ENCODE measurements at places on chromosomes 3 and 15.

GRCh38 chr15:62740141-62741004 lies 302.2 kb upstream of the TPM1 start:
- no peak for DNase-seq

DNA sequence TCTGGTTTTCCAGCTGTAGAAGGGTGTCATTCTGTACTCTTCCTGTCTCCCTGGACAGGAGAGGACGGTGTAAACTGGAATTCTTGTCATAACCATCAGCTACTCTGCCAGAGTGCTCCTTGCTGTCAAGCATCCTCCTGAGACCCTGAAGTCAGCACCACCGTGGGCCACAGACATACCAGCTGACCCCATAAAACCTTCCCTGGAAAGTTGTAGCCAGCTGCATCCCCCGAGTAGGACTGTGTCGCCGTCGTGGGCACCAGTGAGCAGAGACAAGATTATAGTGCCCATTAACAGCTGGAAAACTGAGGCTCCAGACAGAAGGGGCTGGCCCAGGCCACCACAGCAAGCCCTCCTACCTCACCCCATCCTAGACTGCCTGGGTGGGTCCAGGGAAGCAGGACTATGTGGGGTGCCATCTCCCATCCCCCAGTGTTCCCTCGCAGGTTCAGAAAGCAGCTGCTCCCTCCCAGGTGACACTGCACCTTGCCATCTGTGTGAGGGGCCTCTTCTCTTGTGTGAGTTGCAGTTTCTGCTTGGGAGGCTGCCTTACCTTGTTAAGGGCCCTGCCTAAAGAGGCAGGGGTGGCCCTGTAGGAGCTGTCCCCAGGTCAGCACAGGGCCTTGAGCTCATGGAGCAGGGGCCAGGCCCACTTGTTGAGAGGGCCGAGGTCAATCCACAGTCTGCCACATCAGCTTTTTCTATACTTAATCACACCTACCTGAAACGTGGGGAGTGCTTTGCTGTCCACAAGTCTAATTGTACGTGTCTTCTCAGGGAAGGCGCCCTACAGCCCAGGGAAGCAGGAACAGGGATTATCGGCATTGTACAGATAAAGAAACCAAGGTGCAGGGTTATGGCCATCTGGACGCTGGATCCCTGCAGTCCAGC lies 191.9 kb upstream of the LINGO1 start:
- no peak for DNase-seq

- no peak for DNase-seq
Measured at GRCh38 chr3:185056908-185057307, 96.0 kb downstream of the C3orf70 start.

DNA sequence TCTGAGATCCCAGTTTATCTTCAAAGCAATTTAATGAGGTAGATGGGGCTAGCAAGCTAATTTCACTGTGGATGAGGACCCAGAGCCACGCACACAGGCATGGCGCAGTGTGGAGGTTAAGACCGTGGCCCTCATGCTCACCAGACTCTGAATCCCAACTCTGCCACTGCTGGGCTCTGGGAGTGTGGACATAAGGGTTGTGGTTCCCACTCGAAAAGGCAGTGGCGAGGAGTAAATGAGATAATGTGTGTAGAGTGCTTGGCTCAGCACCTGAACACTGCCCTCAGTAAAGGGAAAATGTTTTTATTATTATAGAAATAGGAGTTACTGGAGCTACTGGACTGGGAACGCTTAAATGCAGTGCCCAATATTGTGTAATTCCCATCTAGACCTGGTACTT lies 243.5 kb upstream of the TPM1 start:
- no peak for DNase-seq

GRCh38 chr15:92009162-92009561 lies 155.7 kb downstream of the SLCO3A1 start:
- no peak for DNase-seq

DNA sequence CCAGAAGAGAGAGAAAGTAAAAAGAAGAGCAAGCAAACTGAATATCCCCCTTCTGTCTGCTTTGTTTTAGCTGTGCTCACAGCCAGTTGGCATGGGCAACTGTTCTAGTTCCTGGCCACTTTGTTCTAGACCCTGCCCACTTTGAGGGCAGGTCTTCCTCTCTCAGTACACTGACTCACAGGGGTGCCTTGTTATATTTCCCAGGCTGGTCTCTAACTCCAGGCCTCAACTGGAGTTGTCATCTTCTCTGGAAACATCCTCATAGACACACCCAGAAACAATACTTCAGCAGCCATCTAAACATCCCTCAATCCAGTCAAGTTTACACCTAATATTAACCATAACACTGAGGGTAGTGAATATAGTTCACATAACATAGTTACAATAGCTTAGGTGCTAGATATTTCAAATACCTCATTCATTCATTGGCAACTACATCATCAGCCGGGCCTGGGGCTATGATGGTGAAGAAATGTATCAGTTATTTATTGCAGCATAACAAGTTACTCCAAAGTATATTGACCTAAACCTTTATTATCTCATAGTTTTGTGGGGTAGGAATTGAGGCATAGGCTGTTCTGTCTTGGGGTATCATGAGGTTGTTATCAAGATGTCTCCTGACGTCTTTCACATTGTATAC lies 106.0 kb downstream of the UBE2E2 start:
- DNase-seq = no peak

GRCh38 chr3:140844072-140844471 lies 97.6 kb upstream of the SLC25A36 start:
- DNase-seq = no peak

DNA sequence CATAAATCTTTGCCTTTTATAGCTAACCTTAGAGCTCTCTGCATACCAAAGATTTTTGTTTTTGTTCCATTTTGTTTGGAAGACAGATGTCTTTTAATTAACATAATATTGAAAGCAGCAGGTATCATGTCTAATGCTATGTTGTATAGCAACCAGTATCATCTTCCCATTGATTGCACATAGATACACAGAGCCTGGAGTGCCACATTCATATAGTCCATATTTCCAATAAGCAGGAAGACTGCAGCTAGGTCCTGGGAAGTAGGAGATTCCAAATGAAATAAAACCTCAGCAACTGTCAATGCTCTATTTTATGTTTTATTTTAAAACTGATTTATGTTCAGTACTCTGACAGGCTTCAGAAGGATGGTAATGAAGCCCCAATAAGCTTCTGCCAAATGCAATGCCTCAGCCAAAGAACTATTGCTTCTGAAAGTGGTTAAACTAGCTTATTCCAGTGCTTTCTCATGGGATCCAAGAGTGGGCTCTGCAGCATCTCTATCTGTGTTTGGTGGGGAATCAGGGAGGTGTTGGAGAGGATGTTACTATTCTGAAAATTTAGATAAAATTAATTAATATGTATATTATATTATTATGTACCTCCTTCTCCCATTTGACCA lies 6.5 kb upstream of the KCNMB2 start:
- no peak for DNase-seq

GRCh38 chr3:140085001-140085400 lies 150.0 kb downstream of the CLSTN2 start:
- no peak for DNase-seq

- DNase-seq = no peak
Measured at GRCh38 chr3:198090795-198091332, 130.8 kb downstream of the LMLN start.

DNA sequence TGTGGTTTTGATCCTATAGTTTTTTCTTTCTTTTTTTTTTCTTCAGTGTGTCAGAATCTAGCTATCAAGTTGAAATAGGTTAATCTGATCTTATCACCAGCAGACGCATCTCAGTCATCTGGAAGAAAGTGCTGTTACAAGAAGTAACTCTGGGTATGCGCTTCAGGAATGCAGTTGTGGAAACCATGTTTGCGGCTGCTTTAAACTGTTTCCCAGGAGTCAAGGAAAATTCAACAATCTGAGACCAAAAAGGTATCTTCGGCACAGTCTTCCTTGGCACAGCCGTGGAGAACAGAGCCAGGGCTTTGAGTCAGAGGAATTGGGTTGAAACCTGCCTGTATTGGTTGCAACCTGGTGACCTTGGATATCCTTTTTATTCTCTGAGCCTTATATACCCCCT lies 59.9 kb downstream of the CD47 start:
- no peak for DNase-seq

Measured in NCI-H1092 (cell line).